ENCODE measurements at places on chromosomes 3 and 15.

DNA sequence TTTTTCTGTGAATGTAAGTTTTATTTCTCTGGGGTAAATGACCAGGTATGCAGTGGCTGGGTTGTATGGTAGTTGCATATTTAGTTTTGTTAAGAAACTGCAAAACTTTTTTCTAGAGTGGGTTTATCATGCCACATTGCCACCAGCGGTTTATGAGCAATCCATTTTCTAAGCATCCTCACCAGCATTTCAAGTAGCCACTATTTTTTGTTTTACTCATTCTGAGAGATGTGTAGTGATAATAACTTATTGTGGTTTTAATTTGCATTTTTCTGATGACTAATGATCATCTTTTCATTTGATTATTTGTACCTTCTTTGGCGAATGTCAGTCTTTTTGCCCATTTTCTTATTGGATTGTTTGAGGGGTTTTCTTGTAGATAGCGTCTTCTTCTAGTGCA, 56.2 kb downstream of the SPRED1 start:
- DNase-seq = no peak

DNA sequence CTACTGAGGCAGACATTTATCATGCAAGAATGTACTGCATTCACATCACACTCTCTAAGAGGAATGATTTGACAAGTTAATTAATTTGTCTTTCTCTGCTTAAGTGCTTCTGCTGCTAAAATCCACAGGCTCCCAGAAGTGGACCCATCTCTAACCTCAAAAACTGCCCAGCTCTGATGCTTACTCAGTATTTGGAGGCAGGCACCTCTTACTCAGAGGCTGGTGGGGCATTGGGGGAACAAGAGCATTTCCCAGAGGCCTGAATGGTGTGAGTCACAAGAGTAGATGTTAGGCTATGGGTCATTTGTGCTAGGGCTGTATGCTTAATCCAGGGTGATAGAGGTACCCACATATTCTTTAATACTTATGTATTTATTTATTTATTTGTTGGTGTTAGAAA, 34.4 kb upstream of the HCN4 start:
- no peak for DNase-seq

DNA sequence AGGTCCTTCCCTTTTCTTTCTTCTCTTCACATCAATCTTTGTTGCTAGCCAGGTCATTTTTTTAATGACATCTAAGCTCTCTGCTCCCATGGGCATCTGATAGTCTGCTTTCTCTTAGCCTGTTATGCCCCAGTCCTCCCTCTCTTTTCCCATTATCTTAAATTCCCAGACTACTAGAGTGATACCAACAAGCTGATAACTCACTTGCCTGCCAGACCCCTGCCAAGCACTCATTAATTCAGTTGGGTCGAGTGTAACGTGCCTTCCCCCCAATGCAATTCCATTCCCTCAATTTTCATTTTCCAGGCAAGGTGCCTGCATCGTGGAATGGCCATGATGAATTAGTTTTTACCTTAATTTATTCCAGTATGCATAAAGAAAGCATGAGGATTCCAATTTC, 450.8 kb upstream of the ADAMTS9 start:
- no peak for DNase-seq

DNA sequence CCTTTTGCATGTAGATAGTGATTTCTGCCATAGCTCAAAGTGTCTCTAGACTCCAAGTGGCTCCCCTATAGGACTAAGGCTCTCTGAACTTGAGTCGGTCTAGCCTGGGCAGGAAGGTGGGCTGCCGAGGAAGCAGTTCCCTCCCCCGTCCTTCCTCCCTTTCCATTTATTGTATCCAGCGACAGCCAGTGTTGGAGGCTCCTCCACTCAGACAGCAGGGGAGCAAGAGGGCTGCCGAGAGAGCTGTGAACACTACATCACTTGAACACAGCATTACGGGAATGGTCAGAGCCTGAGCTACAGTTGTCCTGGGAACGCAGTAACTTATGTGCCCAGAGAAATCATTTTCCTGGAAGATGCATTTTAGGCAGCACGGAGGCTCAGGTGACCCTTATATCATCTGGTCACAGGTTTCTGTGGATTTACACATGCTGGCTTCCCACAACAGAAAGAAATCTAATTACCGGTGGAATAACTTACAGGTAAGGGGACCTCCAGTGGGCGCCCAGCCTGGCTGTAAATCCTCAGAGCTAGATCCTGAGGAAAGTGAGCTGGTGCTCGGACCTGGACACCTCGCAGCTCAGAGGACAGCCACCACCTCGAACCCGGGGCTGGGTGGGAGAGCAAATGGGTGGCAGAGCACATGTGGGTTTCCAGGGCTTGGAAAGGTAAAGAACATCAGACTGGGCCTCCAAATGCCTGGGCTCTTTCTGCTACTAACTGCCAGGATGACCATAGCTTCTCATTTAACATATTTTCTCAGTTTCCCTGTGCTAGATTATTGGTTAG, 197.1 kb downstream of the UACA start:
- DNase-seq = no peak

DNA sequence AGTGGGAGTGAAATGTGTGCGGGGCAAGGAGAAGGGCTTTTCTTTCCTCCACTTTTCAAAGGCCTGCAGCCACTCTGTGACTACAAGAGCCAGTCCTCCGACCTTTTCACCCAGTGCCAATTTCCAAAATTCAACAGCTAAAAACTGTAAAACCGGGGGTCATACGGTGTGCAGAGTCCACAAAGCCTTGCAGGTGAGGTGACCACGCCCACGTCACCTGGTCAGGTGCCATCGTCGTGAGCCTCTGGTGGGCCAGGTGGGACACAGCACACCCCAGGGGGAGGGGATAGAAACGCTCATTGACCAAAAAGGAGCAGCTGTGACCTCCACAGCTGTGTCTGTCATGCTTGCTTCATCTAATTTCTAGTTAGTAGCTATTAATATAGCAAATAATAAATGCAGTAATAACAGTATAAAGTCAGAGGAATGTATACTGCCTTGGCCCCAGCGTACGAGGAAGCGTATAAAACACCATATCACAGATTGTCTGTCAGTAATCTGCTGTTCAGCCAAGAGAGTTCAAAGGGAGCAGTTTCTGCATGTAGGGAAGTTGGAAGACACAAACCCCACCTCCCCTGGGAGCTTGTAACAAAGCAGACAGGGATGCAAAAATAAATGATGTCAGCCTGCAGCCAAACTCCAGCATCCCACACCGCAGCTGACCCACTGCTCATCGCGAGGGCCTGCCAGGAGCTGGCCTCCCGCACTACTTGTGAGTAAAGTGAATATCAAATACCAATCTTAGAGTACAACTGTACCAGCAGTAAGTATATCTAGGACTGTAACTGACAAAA, 86.7 kb downstream of the VGLL4 start:
- DNase-seq = no peak
